ENCODE measurements at places on chromosomes 11 and 22.

DNA sequence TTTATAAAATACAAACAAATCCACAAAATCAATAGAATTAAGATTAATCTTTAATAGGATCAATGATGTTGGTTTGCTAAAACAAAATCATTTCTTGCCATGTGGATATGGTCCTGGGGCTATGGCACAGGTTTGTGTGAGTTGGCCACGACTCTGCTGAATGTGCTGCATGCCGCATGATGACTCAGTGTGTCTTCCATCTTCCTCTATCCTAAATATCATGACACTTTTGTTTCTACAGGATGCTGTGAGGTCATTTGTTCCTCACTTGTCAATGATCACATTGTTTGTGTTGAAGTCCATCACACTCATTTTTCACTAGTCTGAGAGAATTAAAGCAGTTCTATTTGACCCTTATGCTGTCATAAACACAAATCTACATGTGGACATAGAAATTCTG lies 167.2 kb upstream of the ZBED5 start:
- peak; percentile 53 for DNase-seq

GRCh38 chr11:109019342-109019936 lies 354.6 kb downstream of the DDX10 start:
- DNase-seq = no peak

DNA sequence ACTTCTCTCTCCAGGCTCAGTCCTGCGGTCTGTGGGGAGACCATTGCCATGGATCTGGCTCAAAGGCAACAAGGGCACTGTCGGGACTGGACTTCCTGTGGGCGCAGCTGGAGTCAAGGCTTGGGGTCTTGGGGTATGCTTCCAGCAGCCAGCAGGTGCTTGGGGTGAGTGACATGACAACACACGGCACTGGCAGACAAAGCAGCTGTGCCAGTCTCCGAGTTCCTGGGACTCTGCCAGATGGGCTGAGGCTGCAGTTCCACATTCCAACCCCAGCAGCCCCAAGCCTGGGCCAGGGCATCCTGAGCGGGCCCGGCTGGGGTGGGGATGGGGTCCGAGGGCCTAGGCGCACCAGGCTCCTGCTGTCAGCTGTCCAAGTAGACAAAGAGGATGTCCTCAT lies 12.3 kb downstream of the GUCD1 start:
- DNase-seq = no peak

DNA sequence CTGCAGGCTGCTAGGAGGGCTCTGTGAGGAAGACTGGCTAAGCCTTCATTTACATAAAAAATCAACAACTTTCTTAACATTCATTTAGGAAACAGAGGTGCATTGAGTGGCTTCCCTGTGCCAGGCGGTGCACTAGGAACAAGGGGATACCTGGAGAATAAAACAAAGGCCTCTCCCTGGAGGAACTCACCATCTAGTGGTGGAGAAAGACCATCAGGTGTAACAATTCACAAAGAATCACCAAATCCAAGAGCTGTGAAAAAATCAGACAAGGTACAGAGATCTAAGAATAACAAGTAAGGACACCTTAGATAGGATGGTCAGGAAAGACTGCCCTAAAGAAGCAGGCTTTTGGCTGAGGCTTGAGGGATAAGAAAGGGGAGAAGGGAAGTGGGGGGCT lies 40.3 kb downstream of the CSNK2A3 start:
- DNase-seq = peak; percentile 5

DNA sequence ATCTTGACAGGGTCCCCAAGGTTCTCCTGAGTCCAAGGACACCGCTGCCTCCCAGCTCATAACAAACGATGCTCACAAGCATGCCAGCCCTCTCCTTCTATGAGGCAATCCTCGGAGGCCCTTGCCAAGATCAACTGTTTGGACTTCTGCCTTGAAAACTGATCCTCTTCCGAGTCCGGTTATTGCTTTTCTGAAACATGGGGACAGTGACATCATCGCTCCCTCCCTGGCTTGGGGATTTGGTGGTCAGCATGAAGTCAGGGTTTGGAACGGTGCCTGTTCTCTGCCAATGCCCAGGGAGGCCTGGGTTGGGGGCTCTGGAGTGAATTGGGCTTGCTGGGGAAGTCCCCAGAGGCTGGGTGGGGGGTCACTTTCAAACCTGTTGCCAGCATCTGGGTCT lies 149.3 kb downstream of the FBXO7 start:
- DNase-seq = peak; percentile 6

DNA sequence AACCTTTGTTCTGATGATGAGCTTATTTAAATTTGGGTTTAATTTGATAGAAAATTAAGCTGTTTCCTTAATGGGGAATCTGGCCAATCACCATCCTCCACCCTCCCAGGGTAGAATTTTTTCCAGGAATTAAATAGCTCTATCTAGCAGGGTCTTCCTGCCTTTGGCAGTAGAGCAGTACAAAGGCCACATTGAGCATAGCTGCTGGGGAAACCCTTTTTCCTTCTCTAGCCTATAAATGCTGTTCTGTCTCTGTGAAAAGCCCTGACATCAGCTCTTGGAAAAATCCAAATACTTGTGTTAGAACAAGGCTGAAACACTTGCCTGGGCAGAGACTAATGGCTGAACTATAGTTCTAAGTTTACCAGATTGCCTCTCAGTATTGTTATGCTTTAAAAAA lies 55.1 kb downstream of the ARHGEF12 start:
- peak; percentile 19 for DNase-seq

DNA sequence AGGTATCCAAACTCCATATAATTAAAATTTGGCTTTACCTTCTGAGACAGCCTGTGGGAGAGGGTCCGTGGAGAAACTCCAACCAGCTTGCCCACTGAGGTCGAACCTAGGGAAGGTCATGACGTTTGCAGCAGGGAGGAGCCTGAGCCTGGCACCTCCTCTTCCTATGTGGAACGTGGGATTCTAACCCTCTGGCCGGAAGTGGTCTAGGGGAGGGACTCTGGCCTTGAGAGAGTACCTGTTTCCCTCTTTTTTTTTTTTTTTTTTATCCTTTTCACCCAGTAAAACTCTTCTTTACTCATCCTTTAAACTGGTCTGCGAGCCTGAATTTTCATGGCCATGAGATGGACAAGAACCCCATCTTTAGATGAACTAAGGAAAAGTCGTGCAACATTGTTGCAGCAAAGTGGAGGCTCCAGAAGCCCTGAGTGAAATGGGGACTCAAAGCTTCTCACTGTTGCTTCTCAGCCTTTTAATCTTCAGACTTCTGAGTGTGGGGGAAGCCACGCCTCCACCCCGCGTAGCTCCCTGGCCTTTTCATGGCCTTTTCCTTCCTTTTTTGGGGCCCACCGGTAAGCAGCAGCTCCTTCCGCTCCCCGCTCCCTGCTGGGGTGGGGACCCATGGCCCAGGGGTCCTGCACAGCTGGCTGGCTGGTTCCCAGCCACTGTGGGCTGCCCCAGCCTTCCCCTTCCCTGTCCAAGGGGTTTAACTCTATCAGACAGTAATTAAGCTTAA lies 1359.9 kb downstream of the LRRC4C start:
- no peak for DNase-seq

GRCh38 chr11:1642288-1643145 lies 12.9 kb downstream of the KRTAP5-5 start:
- no peak for DNase-seq

DNA sequence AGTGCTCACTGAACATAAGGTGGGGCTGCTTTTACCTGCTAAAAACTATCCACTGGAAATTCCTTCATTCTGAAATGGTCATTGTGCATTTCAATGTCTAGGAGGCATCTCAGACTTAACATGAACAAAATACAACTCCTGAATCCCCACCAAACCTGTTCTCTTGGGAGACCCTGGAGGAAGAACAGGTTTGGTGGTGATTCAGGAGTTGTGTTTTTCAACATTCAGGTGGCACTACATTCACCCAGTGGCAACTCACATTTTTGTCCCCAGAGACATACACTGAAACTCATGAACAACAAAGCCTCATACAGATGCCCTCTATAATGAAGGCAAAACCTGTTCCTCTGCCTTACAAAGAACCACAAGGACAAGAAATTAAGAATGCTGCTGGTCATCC lies 64.3 kb upstream of the CYP2D6 start:
- DNase-seq = no peak

- peak; percentile 55 for DNase-seq
Observed at GRCh38 chr22:46531581-46532175, 5.7 kb downstream of the CELSR1 start.

DNA sequence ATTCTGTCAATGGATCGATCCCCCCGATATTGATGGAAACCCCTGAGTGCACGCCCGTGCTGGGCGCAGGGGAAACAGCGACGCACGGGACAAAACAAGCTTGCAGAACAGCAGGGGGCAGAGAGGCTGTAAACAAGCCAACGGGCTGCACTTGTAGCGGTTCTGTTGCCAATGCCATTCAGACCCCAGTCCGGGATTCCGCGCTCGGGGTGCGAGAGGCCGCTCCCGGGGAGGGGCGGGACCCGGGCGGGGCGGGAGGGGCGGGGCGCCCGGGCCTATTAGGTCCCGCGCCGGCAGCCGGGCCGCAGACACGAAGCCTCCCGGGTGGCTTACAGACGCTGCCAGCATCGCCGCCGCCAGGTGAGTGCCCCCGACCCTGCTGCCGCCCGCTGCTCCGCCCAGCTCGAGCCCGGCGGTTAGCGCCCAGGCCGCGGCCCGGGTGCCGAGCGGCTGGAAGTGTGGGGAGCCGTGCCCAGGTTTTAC lies at the start of gene BIK:
TSS of gene BIK (plus strand) at position 307 of the 483 bp plus-strand sequence. CDS start 13,273 bp downstream, outside the sequence.
- peak; percentile 53 for DNase-seq

DNA sequence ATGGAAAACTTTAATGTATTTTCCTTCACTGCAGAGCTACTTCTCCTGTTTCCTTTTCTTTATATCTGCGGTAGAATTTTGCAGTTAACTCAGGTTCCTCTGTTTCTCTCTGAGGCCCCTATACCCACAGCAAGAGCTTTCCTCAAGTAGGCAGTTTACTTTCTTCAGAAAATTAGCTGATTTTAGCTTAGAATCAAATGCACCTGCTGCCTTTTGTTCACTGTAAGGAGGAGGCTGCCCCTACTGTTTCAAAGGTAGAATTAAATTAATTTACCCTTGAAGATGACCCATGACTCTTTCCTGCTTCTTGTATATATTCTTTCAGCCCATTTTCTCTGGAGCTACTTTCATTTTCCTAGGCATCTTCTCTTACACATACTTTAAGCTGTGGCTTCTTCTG lies 68.7 kb upstream of the GDPD4 start:
- no peak for DNase-seq

DNA sequence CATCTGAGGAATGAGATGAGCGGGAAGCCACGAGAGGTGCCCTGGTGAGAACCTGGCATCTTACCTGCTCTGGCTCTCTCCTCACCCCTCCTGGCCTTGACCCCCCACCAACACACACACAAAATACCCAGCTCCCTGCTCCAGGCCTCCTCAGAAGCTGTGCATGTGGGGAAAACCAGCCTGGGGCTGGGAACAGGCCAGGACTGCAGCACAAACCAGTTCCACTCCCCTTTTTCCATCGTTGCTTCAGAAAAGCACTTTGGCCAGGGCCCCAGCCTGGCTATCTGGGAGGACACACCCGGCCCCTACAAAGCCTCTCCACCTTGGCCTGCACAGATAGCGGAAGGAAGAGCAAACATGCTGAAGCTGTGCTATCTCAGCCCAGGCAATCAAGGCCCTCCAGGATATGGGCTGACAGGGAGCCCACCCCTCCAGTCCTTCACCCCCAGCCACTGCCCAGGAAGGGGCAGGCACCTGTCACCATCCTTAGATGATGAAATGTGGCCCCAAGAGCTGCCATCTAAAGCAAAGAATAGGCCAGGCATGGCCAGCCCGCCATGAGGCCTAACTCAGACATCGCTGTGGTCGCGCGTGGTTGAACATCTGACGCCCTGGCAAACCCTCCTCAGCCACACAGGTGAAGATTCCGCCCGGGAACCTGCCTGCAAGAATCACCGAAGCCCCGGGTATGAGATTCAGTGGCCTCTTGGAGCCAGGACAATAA lies 35.4 kb downstream of the PISD start:
- DNase-seq = no peak

DNA sequence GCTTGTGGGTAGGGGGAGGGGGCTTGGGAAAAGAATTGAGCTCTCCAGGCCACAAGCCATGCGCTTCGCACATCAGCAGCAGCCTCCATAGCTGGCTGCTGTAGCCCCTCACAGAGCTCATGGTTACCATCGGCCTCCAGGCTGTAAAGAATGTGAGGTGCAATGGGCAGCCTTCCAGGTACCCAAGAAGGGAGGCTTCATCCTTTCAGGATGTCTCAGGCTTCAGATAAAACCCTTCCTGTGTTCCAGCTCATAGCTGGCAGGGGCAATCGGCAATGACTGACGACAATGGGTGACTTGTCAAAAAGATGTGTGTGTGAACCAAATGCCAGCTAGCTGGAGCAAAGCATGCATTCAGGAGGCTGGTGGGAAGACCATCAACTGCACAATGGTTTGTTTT lies 102.0 kb downstream of the TIMP3 start:
- DNase-seq = no peak

GRCh38 chr11:15535414-15535813 lies 420.7 kb downstream of the INSC start:
- no peak for DNase-seq

- DNase-seq = peak; percentile 71
Observed at GRCh38 chr22:28029201-28029948, 110.3 kb upstream of the PITPNB start.

GRCh38 chr11:61533039-61533375 lies 24.5 kb downstream of the LRRC10B start:
- DNase-seq = no peak

- no peak for DNase-seq
Observed at GRCh38 chr11:64655941-64656601, 65.1 kb downstream of the SLC22A12 start.

DNA sequence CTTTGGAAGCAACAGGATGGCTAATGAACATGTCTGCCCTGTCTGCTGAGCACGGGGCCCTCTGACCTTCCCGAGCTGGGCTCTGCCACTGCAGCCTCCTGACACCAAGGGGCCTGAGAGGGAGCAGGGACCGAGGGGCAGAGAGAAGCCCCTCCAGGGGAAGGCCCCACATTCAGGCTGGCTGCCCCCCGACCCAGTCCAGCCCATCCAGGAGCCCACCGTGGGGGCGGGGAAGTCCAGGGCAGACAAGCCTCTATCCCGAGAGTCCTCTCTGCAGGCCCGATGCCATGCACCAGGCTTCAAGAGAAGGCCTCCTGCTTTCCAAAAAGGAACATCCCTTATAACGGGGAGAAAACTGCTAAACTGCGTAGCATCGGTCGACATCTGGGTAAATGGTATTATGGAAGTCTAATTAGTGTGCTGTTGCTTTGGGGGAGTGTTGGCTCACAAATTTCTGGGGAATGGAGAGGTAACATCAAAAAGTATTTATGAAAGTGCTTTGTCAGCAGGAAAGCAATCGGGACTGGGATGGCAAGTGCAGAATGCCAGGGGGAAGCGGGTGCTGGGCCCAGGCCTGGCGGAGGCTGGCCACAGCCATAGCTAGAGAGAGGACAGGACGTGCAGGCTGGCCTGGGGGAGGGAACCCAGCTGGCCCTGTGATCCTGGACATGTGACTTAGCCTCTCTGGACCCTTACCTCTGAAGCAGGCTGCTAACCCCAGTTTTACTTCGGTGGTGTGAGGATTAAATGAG lies 5.3 kb upstream of the SHISAL1 start:
- DNase-seq = no peak

DNA sequence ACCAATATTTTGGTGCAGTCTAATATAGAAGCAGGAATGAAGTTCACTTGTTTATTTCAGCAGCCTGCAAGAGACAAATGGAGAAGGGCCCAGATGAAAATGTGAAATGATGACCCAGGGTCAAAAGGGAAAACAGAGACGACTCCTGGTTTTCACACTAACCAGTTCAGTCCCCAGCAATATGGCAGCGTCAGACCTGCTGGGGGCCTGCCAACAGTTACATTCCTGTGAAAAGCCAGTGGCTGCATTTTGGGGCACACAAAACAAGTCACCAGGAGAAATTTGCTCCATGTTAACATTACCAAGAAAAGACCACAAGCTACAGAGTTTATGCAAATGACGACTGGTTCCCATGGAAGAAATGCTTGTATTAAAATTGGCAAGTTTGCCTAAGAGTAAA lies 80.2 kb downstream of the CCDC34 start:
- DNase-seq = no peak
